ENCODE measurements at places on chromosomes 5 and 9.

GRCh38 chr9:7879551-7880245 is 80.1 kb upstream of the DMAC1 start:
- no peak for DNase-seq

DNA sequence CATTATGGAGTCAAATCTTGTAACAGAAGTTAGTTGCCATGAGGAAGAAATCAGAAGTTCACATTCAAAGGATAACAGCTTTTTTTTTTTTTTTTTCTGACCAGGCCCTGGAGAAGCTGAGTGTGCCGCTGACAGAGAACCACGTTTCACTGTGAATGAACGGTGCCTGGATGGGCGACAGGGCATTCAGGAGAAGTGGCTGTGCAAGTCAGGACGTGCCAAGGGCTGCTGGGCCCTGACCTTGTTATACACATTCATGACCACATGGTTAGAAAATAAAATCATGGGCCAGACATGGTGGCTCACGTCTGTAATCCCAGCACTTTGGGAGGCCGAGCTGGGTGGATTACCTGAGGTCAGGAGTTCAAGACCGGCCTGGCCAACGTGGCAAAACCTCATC is 91.6 kb downstream of the ANKH start:
- no peak for DNase-seq

DNA sequence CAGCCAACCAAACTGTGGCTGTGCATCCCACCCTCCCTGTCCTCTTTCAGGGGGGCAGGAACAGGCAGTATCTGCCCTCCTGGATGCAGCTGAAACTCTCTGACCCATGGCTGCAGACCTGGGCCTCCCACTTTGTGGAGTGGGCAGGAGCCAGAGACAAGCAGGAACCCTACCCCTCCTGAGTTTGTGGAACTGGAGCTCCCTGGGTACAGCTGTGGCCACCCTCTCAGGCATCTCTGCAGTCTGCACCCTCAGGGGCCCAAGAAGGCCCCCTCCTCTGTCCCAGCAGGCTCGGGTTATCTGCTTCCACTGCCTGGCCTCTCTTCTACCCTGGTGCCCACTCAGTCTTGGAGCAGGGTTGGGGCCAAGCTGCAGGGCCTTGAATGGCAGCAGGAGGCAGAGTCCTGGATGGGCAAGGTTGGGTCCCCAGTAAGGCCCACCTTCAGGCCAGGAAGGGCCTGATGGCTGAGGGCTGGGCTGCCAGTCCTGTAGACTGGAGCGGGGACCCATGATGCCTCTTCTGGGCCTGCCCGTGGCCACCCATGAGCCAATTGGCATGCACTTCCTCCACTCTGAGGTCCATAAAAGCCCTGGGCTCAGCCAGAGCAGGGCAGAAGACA is 619.9 kb downstream of the KIF4B start:
- DNase-seq, result no peak

DNA sequence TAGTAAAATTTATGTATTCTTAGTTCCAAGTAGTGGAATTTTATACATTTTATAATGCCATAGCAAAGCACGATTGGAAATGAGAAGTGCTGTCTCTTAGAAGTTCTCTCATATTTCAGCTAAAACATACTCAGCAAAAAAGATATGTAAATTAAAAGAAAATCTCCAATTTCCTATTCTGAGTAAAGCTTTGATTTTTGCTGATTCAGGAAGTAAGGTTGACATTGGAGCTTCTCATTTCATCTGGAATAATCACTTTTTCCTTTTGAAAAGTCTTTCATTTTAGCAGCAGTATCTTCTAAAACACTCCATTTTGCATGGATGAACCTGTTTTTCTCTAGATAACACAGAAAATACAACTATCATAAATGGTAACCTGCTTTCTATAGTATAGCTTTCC is 121.0 kb downstream of the ZCCHC7 start:
- DNase-seq, result no peak

DNA sequence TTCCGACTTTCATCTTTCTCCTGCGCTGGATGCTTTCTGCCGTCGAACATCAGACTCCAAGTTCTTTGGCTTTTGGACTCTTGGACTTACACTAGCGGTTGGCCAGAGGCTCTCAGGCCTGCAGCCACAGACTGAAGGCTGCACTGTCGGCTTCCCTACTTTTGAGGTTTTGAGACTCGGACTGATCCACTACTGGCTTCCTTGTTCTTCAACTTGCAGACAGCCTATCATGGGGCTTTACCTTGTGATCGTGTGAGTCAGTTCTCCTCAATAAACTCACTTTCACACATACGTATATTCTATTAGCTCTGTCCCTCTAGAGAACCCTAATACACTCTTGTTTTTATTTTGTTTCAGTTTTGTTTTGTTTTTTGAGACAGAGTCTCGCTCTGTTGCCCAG is 10.3 kb downstream of the FKBP15 start:
- DNase-seq, result no peak

Data from endothelial cell (in vitro differentiated cells).